ENCODE measurements at places on chromosomes 4 and X.

DNA sequence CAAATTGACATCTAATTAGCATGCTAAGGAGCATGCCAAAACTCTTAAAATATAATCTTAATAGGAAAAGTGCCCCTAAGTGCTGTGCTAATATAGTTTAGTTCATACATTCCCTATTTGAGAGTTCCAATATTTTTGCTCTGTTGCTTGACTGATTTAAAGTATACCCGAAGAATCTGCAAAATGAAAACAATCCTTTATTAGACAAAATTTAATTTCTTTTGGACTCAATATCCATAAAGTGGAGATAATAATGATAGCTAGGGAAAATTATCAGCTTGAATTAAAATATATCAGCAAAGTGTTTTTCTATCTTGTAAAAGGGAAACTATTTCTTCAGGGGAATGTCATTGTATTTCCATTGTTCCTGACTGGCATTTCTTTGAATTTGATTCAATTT lies 196.0 kb upstream of the NPY2R start:
- DNase-seq: no peak

- DNase-seq: no peak
Observed at GRCh38 chr4:115852767-115853091, 739.3 kb upstream of the NDST4 start.

GRCh38 chr4:143421609-143422008 lies 84.9 kb downstream of the GAB1 start:
- DNase-seq: no peak

GRCh38 chr4:54224996-54225597 lies 4.0 kb upstream of the PDGFRA start:
- no peak for DNase-seq

GRCh38 chr4:93232883-93233282 lies 595.7 kb upstream of the ATOH1 start:
- DNase-seq: no peak

DNA sequence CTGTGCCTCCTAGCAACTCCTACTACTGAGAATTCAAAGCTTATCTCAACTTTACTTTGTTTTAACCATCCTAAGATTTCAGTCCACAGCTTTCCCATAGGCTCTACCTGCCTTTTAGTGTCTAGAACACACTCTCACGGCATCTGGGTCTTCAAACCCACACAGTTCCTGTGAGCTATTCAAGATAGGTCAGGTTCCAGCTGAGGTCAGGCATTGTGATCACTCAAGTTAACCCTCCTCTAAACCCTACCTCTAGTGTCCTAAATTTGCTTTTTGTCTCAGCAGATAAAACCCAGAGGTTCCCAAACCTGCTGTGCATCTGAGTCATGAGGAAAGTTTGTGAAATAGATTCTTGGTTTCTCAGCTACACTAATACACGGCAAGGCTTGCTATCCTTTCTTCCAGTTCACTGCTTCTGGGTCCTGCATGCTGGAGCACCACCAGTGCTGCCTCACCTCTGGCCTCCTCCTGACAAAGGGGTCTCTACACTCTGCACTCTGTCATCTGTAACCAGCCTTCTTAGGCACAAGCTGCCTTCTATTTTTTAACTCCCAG lies 324.6 kb upstream of the MAGEB2 start:
- DNase-seq: no peak

GRCh38 chr4:41746440-41747229 lies 1.9 kb downstream of the PHOX2B start:
- no peak for DNase-seq

GRCh38 chrX:126770179-126770578 lies 49.4 kb upstream of the PRR32 start:
- DNase-seq: no peak

- DNase-seq: no peak
Observed at GRCh38 chr4:87012265-87012953, 77.6 kb downstream of the AFF1 start.

DNA sequence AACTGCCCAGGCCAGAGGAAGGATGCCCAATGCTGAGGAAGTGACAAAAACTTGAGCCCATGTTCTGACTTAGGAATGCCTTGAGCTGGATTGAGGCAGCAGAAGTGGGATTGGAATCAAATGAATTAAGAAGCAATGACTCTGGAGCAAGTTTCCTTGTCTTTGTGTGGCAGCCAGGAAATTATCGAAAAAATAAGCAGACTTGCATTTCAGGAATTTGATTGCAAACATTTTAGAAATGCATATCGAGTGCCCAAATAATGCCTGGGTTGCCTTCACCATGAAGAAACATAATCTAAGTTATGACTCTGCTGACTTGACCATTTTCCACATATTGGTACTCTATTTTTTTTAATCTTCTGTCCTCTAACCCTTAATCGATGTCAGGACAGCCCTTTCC lies 9.5 kb downstream of the CYTL1 start:
- no peak for DNase-seq

- DNase-seq: no peak
Observed at GRCh38 chr4:87032884-87033533, 98.2 kb downstream of the AFF1 start.

- peak; percentile 10 for DNase-seq
Observed at GRCh38 chr4:162163892-162164759, at the start of gene FSTL5. FSTL5 (minus strand) TSS chr4:162164000; CDS start chr4:162111396, 52,604 bp downstream.

DNA sequence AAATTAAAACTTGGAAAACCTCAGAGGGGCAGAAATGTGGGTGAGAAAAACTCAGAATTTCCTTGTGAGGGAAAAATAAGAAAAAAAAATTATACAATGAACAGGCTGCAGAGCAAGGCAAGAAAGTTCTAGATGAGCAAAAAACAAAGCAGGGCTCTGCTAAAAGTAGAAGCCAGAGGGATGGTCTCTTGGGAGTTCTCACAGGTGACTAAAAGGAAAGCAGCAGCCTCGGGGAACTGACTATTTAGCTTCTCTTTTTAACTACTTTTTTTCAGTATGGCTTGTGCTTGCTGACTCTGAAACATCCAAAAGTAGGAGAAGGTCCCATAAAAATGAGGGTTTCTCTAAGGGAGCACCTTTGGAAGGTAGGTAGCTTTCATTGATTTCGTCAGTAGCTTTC lies 36.4 kb downstream of the PCDH19 start:
- DNase-seq: no peak

GRCh38 chrX:57282568-57282967 lies 3.9 kb upstream of the FAAH2 start:
- DNase-seq: no peak

DNA sequence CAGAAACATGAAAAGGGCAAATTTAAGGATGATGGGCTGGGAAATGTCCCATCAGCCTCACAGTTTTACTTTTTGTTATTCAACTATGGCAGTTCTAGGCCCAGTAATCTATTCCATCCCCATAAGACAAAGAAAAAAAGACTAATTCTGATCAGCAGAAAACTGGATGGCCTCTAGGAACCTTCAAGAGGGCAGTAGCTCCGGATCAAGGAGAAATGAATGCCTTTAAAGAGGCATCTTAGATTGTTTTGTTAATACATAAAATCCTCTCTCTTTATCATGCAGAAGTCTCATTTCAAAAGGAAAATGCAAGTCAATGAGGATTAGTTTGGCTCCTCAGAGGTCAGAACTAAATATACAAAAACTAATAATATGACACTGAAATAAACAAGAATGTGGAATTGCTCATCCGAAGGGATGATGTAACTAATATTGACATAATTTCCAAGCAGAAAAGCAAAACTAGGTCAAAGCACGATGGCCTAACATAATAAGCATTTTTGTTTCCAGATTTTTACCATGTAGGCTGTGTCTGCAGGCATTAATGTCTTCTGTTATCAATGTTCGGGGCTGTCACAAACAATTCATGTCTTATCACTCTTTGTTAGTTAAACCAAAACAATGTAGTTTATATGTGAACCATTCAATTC lies 8.8 kb downstream of the MID1 start:
- DNase-seq: no peak

GRCh38 chr4:115437739-115438138 lies 324.3 kb upstream of the NDST4 start:
- no peak for DNase-seq

- no peak for DNase-seq
Observed at GRCh38 chr4:163493643-163494359, 689 bp upstream of the TMA16 start.

- DNase-seq: no peak
Observed at GRCh38 chr4:22442956-22443355, 72.9 kb downstream of the ADGRA3 start.

GRCh38 chr4:71130827-71131603 lies 137.6 kb downstream of the DCK start:
- no peak for DNase-seq

GRCh38 chr4:114277690-114278089 lies 298.2 kb upstream of the ARSJ start:
- no peak for DNase-seq

DNA sequence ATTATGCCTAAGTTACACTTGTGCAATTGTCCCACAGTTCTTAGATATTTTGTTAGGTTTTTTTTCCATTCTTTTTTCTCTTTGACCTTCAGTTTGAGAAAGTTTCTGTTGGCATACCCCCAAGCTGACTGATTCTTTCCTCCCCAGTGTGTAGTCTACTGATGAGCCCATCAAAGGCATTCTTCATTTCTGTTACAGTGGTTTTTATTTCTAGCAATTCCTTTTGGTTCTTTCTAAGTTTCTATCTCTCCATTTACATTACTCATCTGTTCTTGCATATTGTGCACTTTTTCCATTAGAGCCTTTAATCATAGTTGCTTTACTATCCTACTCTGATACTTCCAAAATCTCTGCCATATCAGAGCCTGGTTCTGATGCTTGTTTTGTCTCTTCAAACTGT lies 31.9 kb downstream of the CASP6 start:
- DNase-seq: no peak

GRCh38 chr4:14375816-14376215 lies 626.5 kb upstream of the CPEB2 start:
- no peak for DNase-seq

DNA sequence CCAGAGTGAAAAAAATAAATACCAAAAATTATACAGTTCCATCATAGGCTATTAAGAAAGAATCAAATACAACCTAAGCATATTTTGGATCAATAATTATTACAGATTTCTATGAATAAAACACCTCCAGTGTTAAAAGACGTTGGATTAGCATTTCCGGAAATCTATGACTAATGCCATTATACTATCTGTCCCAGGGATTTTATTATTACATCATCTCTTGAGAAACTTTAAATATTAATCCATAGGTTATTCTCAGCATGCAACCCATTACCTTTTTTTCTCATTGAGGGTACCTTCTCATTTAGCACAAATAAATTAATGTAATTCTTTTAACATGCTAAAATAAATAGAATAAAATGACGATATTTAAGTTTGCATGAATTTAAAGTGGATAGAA lies 44.6 kb downstream of the CXorf58 start:
- DNase-seq: no peak

DNA sequence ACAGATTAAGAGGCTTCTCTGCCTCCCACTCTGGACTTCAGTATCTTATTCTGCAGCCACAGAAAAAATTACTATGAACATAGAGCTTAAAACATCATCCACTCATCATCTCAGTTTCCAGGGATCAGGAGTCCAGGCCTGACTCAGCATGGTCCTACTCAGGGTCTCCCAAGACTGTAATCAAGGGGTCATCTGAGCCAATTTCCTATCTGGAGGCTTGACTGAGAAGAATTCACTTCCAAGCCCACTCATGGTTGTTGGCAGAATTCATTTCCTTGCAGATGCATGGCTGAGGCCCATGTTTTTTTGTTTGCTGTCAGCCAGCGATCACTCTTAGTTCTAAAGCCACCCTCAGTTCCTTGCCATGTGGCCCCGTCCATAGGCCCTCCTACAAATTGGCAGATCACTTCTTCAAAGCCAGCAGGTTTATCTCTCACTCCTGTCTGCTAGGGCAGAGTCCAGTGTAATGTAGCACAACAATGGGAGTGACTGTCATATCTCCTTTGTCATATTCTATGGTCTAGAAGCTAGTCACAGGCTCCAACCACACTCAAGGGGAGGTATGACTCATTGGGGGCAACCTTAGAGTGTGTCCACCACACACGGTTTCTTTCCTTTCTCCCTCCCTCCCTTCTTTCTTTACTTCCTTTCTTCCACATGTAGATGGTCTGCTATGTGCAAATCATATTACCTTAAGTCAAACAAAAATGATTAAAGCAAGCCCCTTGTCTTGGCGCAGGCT lies 251.6 kb downstream of the QDPR start:
- no peak for DNase-seq

DNA sequence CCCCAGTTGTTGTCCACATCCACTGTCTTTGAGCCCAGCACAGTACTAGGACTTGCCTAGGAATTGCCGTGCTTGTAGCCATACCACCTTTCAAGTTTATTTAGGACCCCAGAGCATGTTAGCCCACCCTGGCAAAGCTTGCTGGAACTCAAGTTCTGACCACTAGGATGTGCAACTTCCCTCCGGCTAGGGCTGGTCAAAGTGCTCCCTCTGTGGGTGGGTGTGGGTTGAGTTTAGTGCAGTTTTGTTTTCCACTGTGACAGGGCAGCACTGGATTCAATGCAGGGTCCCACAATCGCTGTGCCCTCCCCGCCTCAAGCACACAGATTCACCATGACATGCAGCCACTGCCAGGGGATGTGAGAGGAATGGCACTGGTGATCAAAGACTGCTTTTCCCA lies 96.0 kb downstream of the RASGEF1B start:
- DNase-seq: no peak

DNA sequence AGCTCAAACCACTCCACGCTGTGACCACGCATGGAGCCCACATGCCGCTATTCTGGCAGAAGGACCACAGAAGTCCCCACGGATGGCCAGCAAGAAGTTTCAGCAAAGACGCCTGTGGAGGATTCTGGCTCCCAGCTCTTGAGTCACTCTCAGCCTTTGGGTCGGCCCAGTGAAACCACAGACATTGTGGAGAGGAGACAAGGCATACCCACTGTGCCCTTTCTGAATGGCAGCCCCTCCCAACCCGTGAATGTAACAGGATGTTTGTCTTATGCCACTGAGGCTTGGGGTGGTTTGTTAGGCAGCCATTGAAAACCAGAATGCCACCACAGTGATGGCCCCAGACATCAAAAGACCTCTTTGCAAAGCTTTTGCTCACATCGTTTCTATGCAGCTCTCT lies 42.7 kb downstream of the ABLIM2 start:
- no peak for DNase-seq

DNA sequence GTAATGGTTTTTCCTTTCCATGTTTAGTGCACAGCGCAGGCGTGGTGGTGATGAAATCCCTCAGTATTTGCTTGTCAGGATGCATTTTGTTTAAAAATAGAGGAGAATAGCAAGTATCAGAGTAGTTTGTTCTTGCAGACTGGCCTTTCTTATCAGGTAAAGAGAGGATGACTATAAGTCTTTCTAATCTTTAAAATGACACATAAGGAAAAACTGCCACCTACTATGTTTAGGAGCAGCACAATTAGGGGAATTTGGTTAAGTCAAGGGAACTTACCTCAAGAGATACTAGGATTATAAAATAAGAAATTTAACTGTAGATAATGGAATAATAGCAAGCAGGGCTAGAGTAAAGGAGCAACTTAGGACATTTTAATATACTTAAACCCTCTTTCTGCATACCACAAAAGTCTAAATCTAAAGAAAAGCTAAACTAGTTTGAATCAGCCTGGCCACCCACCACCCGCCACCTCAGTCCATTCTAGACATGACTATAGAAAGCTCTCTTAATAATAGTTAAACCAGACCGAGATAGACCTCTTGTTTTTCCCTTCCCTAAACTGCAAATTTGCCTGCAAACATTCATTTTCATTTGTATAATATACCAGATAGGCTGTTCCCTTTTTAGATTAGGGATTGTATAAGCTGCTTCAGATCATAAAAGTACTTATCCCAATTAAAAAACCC lies 62.0 kb downstream of the APOOL start:
- DNase-seq: no peak
